ENCODE measurements at places on chromosomes 6 and 20.

- no peak for DNase-seq
These were observed 187.6 kb downstream of the DTNBP1 start for GRCh38 chr6:15475261-15475660.

- DNase-seq: no peak
These were observed 104.9 kb upstream of the PREP start for GRCh38 chr6:105507811-105508210.

- no peak for DNase-seq
These were observed 69.0 kb downstream of the AFG1L start for GRCh38 chr6:108363889-108364313.

- no peak for DNase-seq
These were observed 39.7 kb upstream of the PPP1R3G start for GRCh38 chr6:5045416-5045815.

DNA sequence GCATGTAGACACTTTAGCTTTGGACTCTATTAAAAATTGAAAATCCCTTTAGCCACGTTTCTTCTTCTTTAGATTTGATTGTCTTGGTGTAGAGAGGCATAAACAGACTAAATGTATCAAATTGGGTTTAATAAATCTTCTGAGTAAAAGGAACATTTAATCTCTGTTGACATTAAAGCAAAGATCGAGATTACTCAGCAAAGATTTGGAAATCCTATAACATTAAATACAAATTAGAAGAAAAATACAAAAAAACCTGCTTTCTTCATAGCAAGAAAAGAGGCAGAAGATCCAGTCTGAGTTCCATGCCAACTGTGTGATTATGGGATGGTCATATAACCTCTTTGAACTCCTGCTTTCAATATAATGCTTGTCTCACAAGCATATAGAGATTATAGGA lies 172.3 kb downstream of the GJA1 start:
- DNase-seq: no peak

- no peak for DNase-seq
These were observed 20.4 kb upstream of the BMP2 start for GRCh38 chr20:6746901-6747609.

Measured in CD4-positive, alpha-beta T cell (primary cell).